T-cell (primary cell): ENCODE measurements at places on chromosomes 3 and 15.
A peak's percentile ranks its signal among the peaks of the same experiment; 100 is the strongest.

DNA sequence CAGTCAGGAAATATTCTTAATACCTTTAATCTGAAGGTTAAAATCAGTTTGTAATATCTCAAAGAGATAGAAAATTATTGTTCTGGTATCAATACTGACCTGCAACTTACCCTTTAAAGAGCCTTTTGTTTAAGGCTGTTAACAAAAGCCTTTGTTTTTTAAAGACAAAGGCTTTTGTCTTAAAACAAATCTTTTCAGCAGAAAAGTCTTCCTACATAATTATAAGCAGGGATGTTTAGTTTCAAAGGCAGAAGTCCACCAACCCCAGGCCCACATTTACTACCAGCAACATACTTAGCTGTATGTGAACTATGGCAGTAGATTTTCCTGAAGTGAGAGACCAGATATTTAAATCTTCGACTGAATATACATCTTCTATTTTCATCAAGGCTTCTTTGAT, 36.2 kb downstream of the SLC30A4 start:
- H3K27ac ChIP-seq = no peak overlapping the region
- peaks cover 2% of the 10 kb centered on the region for H3K36me3 ChIP-seq
- no peaks in the 10 kb centered on the region for H3K27me3 ChIP-seq
- DNase-seq = no peak

DNA sequence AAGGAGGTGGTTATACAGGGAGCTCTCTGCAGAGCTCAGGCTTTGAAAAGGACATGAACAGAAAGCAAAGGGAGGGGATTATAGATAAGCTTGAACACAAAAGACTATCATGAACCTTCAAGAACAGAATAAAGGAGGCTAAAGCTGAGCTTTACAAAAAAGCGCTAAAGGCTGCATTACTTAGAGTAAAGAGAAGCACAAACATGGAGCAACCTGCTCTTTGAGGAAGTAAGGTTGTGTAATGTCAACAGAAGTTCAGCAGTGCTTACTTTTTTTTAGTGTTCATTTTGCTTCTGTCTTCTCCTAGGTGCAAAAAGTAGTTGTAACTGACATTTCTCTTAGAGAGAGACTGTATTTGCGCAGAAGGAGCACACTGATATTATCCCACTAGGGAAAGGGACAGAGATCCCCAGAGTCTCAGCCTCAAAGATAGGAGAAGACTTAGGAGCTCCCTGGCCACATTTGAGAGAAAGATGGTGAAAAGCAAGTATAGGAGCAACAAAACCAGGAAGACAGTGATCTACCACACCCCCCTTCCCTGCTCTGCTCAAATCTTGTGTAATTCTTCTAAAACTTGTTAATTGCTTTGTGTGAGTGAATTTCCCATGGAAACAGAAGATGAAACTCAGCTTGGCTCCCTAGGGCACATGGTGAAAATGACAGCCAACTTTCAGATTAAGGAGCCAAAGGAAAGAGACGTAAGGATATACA, 54.7 kb downstream of the QTRT2 start:
- DNase-seq = no peak
- no peak overlapping the region for H3K27ac ChIP-seq
- no peaks in the 10 kb centered on the region for H3K36me3 ChIP-seq
- no peaks in the 10 kb centered on the region for H3K4me1 ChIP-seq

GRCh38 chr3:181382656-181383055, 329.1 kb upstream of the SOX2 start:
- H3K4me3 ChIP-seq = no peak overlapping the region
- H3K4me1 ChIP-seq = no peaks in the 10 kb centered on the region
- no peaks in the 10 kb centered on the region for H3K27me3 ChIP-seq

DNA sequence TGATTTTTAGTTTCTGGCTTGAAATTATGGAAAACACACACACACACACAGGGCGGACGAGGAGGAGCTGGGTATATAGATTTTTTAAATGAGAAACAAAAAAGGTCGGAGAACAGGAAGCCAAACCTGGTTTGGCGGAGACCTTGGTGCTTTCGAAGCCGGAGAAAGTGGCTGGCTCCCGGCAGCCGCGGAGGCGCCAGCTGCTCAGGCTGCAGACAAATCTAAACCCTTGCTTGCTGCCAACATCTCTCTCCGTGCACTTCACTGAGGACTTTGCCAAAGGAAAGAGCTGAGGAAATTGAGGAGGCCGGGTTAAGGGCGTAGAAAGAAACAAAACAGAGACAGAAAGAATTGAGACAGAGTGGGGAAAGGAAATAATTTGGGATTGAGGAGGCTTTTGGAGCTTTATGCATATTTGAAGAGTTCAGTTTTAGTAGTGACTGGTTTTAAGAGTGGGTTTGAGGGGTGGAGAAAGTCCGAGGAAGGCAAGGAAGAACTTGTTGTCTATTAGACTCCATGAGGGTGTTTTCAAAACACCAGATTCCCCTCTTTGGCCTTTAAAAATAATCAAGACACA, 2.2 kb downstream of the ZIC1 start:
- no peak overlapping the region for H3K4me3 ChIP-seq
- no peaks in the 10 kb centered on the region for H3K36me3 ChIP-seq
- no peak for DNase-seq
- peaks cover 78% of the 10 kb centered on the region for H3K27me3 ChIP-seq
- peaks cover 3% of the 10 kb centered on the region for H3K4me1 ChIP-seq
- no peak overlapping the region for H3K27ac ChIP-seq

- no peaks in the 10 kb centered on the region for H3K36me3 ChIP-seq
- H3K27ac ChIP-seq = no peak within 1 kb of the TSS
- no peaks in the 10 kb centered on the region for H3K27me3 ChIP-seq
- H3K4me1 ChIP-seq = peaks cover 37% of the 10 kb centered on the region
- H3K4me3 ChIP-seq = peak within 1 kb of the TSS; percentile 83
These were observed at the start of gene KLHDC8B for GRCh38 chr3:49171119-49171774. Gene KLHDC8B, plus strand, starts transcription at chr3:49171598. Its CDS starts 1,172 bp downstream, at chr3:49172770.

- no peak for DNase-seq
- H3K36me3 ChIP-seq = no peaks in the 10 kb centered on the region
- H3K4me1 ChIP-seq = no peaks in the 10 kb centered on the region
These were observed 14.7 kb downstream of the STAB1 start for GRCh38 chr3:52509753-52510328.

DNA sequence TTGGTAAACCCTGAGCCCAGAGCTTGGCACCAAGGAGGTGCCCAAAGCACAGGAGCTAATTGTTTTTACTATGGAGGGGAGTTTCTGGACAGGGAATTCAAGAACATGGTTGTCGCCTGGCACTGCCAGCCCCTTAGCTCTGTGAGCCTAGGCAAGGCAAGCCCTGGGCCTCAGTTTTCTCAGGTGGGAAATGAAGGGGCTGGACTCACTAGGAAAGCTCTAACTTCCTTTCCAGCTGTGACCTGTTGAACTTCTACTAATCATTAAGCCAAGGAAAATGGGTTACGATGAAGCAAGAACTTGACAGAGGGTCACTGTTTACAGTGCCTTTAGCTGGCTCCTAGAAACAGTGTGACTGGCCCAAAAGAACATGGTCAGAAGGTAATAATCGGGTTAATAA, 277.2 kb downstream of the SHQ1 start:
- DNase-seq = no peak
- no peak overlapping the region for H3K27ac ChIP-seq
- H3K4me1 ChIP-seq = no peaks in the 10 kb centered on the region
- H3K27me3 ChIP-seq = no peaks in the 10 kb centered on the region

DNA sequence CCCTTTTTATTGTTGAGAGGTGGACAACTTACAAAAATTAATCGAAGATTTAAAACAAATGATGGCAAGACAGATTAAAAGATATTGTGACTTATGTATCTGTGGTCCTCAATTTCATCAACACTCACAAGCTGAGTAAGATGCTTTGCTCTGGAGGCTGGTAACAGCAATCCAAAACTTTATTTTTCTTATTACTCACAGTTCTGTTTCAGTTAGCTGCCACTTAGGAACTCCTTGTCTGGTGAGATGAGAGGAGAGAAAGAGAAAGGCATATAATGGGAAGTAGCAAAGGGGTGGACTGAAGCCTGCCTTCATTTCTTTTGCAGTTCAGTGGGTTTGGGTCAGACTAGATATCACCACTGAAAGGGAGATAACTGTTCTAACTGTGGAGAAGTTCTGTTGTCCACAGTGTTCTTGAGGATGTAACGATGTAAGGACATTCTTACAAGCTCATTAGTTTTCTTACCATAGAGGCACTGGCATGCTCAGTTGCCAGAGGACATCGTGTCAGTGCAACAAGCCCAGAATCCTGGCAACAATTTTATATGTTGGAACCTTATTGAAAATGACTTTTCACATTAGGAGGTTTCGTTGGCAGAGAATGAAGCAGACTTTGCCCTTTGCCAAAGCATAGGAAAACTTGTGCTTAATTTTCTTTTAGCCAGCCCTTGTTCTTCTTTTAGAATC, 93.6 kb downstream of the PLCL2 start:
- DNase-seq = no peak
- no peaks in the 10 kb centered on the region for H3K36me3 ChIP-seq
- peaks cover 9% of the 10 kb centered on the region for H3K4me1 ChIP-seq
- H3K4me3 ChIP-seq = no peak overlapping the region
- no peaks in the 10 kb centered on the region for H3K27me3 ChIP-seq
- no peak overlapping the region for H3K27ac ChIP-seq

DNA sequence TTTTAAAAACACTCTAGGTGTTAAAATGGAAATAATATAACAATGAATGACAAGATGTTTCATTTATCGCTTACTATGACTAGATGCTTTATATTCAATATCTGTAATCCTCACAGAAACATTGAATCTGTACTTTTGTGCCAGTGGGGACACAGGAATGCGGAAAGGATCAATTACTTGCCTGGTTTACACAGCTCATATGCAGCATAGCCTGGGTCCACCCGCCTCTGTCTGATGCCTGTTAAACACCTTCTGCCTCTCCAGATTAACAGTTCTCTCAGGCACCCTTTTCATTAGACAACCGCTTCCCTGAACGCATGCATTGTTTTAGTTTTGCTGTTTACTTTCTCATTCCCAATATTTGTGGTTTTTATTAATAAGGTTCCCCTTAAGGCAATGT, 12.9 kb upstream of the KCNAB1 start:
- no peaks in the 10 kb centered on the region for H3K27me3 ChIP-seq
- no peak for DNase-seq
- no peaks in the 10 kb centered on the region for H3K36me3 ChIP-seq
- no peak overlapping the region for H3K4me3 ChIP-seq

GRCh38 chr15:63430766-63431451, 49.3 kb upstream of the CA12 start:
- no peak for DNase-seq
- no peaks in the 10 kb centered on the region for H3K27me3 ChIP-seq
- H3K4me1 ChIP-seq = peaks cover 6% of the 10 kb centered on the region
- H3K27ac ChIP-seq = no peak overlapping the region
- no peak overlapping the region for H3K4me3 ChIP-seq

GRCh38 chr3:156978481-156978961, 152.4 kb downstream of the LEKR1 start:
- no peak overlapping the region for H3K27ac ChIP-seq
- peaks cover 2% of the 10 kb centered on the region for H3K4me1 ChIP-seq
- no peak for DNase-seq
- H3K36me3 ChIP-seq = no peaks in the 10 kb centered on the region

DNA sequence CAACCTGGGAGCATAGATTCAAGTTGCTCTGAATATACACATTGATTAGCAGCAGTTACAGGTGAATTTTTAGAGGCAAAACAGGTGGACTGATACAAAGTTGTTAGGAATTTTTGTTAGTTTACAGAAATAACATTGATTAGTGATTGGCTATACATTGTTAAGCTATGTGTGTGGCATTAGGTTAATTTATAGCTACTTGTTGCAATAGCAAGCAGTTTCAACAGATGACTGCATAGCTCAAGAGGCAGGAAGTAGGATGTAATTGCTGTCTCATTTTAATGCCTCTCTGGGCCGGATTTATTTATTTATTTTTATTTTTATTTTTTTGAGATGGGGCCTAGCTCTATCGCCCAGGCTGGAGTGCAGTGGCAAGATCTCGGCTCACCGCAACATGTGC, 99.7 kb downstream of the TCF12 start:
- H3K27me3 ChIP-seq = no peaks in the 10 kb centered on the region
- H3K27ac ChIP-seq = no peak overlapping the region
- no peak overlapping the region for H3K4me3 ChIP-seq
- no peak for DNase-seq

GRCh38 chr3:32004113-32004765, 22.7 kb downstream of the ZNF860 start:
- no peaks in the 10 kb centered on the region for H3K27me3 ChIP-seq
- H3K36me3 ChIP-seq = no peaks in the 10 kb centered on the region
- no peak for DNase-seq
- H3K4me3 ChIP-seq = no peak overlapping the region
- H3K27ac ChIP-seq = no peak overlapping the region

DNA sequence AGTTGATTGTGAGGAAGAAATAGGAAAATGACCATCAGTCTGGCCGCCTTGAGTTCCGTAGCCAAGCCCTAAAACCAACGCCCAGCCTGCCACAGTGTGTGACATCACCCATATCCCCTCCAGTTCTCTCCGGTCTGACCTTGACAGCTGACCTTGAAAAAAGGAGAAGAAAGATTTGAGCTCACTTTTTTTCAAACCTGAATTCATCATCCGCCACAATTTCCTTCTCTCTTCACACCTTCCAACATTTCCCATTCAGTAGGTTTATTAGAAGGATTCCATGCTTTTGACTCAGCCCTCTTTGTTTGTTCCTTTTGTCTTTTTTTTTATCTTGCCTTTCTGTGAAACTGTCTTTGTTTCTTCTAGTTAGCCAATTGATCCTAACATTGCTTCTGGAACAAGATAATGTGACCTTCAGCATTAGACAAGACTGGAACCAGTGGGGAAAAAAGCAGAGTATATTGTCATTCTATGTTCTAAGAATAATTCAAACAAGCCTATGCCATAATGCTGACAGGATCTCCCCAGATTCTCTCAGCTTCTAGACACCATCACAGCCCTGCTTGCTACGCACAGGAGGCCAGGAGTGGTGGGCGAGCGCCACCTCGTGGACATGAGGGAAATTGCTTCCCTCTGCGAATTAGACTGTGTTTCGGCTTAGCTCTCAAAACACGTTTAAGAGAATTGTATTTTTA, 283.1 kb downstream of the FGF12 start:
- no peak overlapping the region for H3K27ac ChIP-seq
- no peaks in the 10 kb centered on the region for H3K4me1 ChIP-seq
- H3K36me3 ChIP-seq = no peaks in the 10 kb centered on the region

DNA sequence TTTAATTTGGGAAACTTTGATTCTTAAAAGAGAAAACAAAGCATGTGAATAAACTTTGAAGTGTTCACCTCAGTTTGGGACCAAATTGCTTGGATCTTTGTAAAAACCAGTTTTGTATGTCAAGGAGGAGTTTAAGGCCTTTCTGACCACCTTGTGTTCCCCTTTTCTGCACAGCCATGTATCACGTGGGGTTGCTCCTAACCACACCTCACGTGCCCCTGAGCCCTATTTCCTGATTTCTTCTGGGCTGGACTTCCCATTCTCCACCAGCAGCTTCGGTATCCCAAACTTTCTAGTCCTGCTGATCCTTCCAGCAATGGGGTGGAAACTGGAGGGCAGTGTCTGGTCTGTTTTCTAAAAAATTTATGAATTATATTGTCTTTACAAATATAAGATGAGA, 76.4 kb upstream of the STT3B start:
- H3K4me3 ChIP-seq = no peak overlapping the region
- no peaks in the 10 kb centered on the region for H3K36me3 ChIP-seq

- no peak for DNase-seq
- H3K4me1 ChIP-seq = no peaks in the 10 kb centered on the region
- no peak overlapping the region for H3K27ac ChIP-seq
- no peaks in the 10 kb centered on the region for H3K36me3 ChIP-seq
- H3K4me3 ChIP-seq = no peak overlapping the region
These were observed 193.8 kb downstream of the ABHD5 start for GRCh38 chr3:43884581-43884980.
